KG1 (cell line): ENCODE measurements at places on chromosomes 13 and 19.

DNA sequence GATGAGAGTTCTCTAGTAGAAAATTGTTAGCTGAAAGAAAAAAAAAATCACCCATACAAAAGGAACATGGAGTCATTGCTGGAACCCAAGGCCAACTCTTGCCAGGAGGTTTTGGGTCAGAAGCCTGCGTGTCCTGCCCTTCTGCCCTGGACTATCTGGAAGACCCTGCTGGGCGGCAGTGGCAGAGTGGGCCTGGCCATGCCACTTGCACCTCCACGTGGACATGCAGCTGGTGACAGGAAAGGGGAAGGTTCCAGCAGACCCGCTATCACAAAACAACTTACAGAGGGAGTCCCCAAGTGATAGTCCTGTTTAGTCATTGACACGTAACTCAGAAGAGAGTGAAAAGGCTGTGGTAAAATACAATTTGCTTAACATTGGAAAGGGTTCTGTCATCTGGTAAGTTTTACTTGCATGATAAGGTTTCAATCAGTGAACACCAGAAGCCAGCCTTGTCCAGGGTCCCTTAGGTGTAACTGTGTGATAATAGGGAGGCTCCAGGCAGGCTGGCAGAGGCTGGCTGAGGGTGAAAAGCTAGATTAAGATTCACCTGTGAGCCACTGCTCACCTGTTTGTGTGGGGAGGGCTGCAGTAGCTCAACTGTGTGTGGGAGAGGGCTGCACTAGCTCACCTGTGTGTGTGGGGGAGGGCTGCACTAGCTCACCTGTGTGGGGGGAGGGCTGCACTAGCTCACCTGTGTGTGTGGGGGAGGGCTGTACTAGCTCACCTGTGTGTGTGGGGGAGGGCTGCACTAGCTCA is 47.8 kb downstream of the COL4A2 start:
- no peak for DNase-seq

DNA sequence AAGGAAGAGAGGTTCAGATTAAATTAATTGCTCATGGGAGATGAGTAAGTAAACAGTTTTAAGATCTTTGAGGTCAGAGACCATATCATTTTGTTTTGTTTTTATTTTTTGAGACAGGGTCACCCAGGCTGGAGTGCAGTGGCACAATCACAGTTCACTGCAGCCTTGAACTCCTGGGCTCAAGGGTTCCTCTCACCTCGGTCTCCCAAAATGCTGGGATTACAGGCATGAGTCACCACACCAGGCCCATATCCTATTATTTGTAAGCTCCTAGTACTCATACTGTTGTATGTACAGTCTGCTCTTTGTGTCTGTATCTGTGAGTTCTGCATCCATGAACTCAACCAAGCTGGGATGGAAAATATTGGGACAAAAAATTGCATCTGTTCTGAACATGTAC is 6.0 kb upstream of the RASL11A start:
- no peak for DNase-seq

GRCh38 chr13:27199696-27200095 is 28.1 kb upstream of the USP12 start:
- DNase-seq, result no peak

- no peak for DNase-seq
These were observed 182.2 kb downstream of the USP12 start for GRCh38 chr13:26989261-26989956.

GRCh38 chr19:38057959-38058690 is 151.1 kb downstream of the SIPA1L3 start:
- no peak for DNase-seq
